ENCODE measurements at places on chromosomes 5 and 9. TPM values are rescaled to one million over a fixed set of nuclear protein-coding genes. Genes with fewer than 3 reads are reported as not detected.

GRCh38 chr5:51621156-51621555 is 237.9 kb downstream of the ISL1 start:
- no peaks in the 10 kb centered on the region for H3K36me3 ChIP-seq
- peaks cover 4% of the 10 kb centered on the region for H3K4me1 ChIP-seq
- DNase-seq = no peak
- H3K4me3 ChIP-seq = no peak overlapping the region

- H3K27me3 ChIP-seq = no peaks in the 10 kb centered on the region
- peaks cover 6% of the 10 kb centered on the region for H3K4me1 ChIP-seq
- H3K27ac ChIP-seq = no peak overlapping the region
- H3K36me3 ChIP-seq = no peaks in the 10 kb centered on the region
- no peak for DNase-seq
Observed at GRCh38 chr5:158886086-158886485, 213.6 kb downstream of the EBF1 start.

- no peaks in the 10 kb centered on the region for H3K27me3 ChIP-seq
- peaks cover 16% of the 10 kb centered on the region for H3K4me1 ChIP-seq
- no peak for DNase-seq
- peaks cover 5% of the 10 kb centered on the region for H3K36me3 ChIP-seq
- no peak overlapping the region for H3K27ac ChIP-seq
- no peak overlapping the region for H3K4me3 ChIP-seq
Observed at GRCh38 chr5:113199122-113199905, 222.7 kb downstream of the DCP2 start.

GRCh38 chr5:91503321-91503720 is 120.2 kb upstream of the ARRDC3 start:
- no peaks in the 10 kb centered on the region for H3K27me3 ChIP-seq
- H3K4me3 ChIP-seq = no peak overlapping the region
- no peak for DNase-seq
- no peaks in the 10 kb centered on the region for H3K4me1 ChIP-seq

- DNase-seq = no peak
- no peak overlapping the region for H3K27ac ChIP-seq
- H3K27me3 ChIP-seq = no peaks in the 10 kb centered on the region
- no peaks in the 10 kb centered on the region for H3K36me3 ChIP-seq
- H3K4me1 ChIP-seq = no peaks in the 10 kb centered on the region
Observed at GRCh38 chr5:114325541-114325940, 36.3 kb upstream of the KCNN2 start.

GRCh38 chr5:114296191-114296590 is 65.7 kb upstream of the KCNN2 start:
- no peak overlapping the region for H3K27ac ChIP-seq
- DNase-seq = no peak
- no peaks in the 10 kb centered on the region for H3K4me1 ChIP-seq
- H3K4me3 ChIP-seq = no peak overlapping the region
- peaks cover 5% of the 10 kb centered on the region for H3K36me3 ChIP-seq

- H3K4me3 ChIP-seq = no peak overlapping the region
- DNase-seq = no peak
- H3K27ac ChIP-seq = no peak overlapping the region
- no peaks in the 10 kb centered on the region for H3K36me3 ChIP-seq
- H3K4me1 ChIP-seq = no peaks in the 10 kb centered on the region
- H3K27me3 ChIP-seq = no peaks in the 10 kb centered on the region
Observed at GRCh38 chr5:123344816-123345426, 78.3 kb downstream of the CEP120 start.

DNA sequence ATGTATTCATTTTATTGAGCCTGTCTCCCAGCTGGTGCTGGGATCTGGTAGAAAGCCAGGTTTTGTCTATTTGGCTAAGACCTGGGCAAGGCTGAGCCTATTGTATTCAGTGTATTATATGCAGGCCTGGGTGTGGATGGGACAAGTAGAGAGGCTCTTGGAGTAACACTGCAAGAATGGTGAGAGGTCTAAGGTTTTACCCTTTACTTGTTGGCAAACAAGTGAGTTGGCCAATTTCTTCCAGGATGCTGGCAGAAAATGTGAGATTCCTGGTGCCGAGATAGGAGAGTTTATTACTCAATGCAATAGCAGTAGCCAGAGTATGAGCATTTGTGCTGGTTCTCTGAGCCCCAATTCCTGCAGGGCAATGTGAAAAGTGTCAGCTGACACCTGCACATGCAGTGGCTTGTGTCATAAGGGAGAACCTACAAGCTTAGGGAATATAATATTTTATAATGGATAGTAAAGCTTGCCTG is 141.7 kb upstream of the PRLR start:
- H3K36me3 ChIP-seq = no peaks in the 10 kb centered on the region
- H3K27me3 ChIP-seq = no peaks in the 10 kb centered on the region
- H3K4me1 ChIP-seq = no peaks in the 10 kb centered on the region
- no peak for DNase-seq
- no peak overlapping the region for H3K4me3 ChIP-seq

GRCh38 chr9:78035383-78035993 is 3.9 kb upstream of the GNAQ start:
- H3K36me3 ChIP-seq = no peaks in the 10 kb centered on the region
- no peaks in the 10 kb centered on the region for H3K27me3 ChIP-seq
- peak; percentile 64 for DNase-seq
- H3K4me1 ChIP-seq = peaks cover 4% of the 10 kb centered on the region
- peak overlapping the region; percentile 1 for H3K4me3 ChIP-seq

DNA sequence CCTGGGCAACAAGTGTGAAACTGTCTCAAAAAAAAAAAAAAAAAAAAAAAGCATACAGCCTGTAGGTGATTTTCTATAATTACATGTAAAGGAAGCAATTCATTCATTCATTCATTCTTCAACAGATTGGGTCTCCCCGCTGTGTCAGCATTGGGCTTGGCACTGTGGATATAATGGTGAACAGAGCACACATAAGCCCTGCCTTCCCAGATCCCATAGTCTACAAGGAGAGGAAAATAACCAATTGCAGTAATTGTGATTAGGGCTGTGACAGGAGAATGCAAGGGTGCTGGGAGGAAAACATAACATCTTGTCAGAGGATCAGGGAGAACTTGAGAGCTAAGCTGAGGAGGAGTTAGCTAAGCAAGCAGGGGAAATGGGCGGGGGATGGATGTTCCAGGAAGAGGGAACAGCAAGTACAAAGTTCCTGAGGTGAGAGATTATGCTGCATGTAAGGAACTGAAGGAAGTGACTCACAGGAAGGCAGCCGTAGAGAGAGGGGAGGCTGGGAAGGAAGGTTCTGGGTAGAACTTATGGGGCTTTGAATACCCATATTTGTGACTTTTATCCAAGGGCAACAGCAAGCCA is 24.0 kb upstream of the KLF9 start:
- no peak overlapping the region for H3K27ac ChIP-seq
- no peak for DNase-seq
- H3K4me3 ChIP-seq = no peak overlapping the region
- H3K4me1 ChIP-seq = no peaks in the 10 kb centered on the region
- no peaks in the 10 kb centered on the region for H3K27me3 ChIP-seq

DNA sequence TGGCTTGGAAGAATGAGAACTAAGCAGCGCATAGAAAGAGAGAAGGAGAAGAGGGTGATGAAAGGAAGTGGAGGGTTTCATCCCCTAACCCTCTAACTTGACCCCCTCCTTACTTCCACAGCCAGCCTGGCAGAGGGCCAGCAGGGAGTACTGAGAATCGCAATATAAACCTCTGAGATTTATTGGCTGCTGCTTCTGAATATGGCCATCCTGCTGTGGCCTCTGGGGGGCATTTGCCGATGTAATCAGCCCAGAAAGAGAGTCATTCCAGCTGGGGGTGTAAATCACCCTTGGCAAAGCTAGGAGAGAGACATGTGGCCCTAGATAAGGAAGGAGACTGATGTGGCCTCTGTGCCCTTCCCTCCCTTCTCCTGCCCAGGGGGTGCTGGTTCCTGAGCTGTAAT is 960 bp upstream of the GFRA3 start:
- no peak for DNase-seq
- no peaks in the 10 kb centered on the region for H3K36me3 ChIP-seq
- no peak overlapping the region for H3K27ac ChIP-seq
- peaks cover 6% of the 10 kb centered on the region for H3K27me3 ChIP-seq

- no peak overlapping the region for H3K4me3 ChIP-seq
- DNase-seq = no peak
- no peak overlapping the region for H3K27ac ChIP-seq
- H3K4me1 ChIP-seq = peaks cover 3% of the 10 kb centered on the region
- H3K27me3 ChIP-seq = no peaks in the 10 kb centered on the region
Observed at GRCh38 chr5:128199104-128199503, 115.5 kb downstream of the SLC12A2 start.

GRCh38 chr9:134222018-134222573 is 57.7 kb upstream of the RNU6ATAC start:
- no peak overlapping the region for H3K4me3 ChIP-seq
- DNase-seq = no peak
- H3K27me3 ChIP-seq = no peaks in the 10 kb centered on the region

- H3K27me3 ChIP-seq = no peaks in the 10 kb centered on the region
- peaks cover 13% of the 10 kb centered on the region for H3K36me3 ChIP-seq
- no peak overlapping the region for H3K27ac ChIP-seq
- H3K4me1 ChIP-seq = peaks cover 32% of the 10 kb centered on the region
- no peak overlapping the region for H3K4me3 ChIP-seq
- no peak for DNase-seq
Observed at GRCh38 chr5:127335381-127335780, 44.8 kb downstream of the MEGF10 start.

- peak; percentile 27 for DNase-seq
- no peaks in the 10 kb centered on the region for H3K4me1 ChIP-seq
- H3K27ac ChIP-seq = no peak overlapping the region
- H3K27me3 ChIP-seq = no peaks in the 10 kb centered on the region
Observed at GRCh38 chr5:174307031-174307408, 261.5 kb downstream of the NSG2 start.

DNA sequence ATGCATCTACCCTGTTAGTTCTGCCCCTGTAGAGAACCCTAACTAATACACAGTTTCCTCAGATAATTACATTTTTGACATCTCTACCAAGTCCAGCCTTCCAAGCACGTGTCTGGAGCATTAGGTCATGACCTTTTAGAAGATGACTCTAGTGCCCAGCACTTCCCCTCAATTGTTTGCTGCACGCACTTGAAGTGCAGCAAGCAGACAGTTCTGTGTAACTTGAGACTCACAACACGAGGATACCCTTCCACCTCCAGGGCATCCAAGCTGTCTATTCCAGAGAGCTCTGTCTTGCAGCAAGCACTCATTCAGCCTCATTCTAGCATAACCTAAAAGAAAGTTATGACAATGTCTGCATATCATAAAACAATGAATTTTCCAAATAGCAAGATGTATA is 1410.5 kb upstream of the CDH18 start:
- no peak overlapping the region for H3K4me3 ChIP-seq
- H3K36me3 ChIP-seq = no peaks in the 10 kb centered on the region
- no peak overlapping the region for H3K27ac ChIP-seq
- no peaks in the 10 kb centered on the region for H3K27me3 ChIP-seq
- no peaks in the 10 kb centered on the region for H3K4me1 ChIP-seq

DNA sequence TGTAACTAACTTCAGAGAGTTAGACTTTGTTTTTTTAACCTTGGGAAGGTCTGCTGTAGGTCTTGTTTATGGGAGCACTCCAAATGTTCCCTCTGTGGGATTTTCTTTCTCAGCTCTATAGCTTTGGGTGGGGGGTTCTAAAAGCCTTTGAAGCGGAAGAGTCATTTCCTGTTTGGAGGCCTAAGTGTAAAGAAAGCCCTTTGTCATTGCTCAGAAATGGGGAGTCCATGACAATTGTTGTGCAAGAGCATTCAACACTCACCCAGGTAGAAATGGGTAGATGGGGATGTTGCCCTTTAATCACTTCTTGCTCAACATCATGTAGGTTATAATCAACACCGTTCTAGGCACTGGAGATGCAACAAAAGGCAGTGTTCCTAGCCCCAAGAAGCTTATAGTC is 30.3 kb upstream of the MAST4 start:
- DNase-seq = no peak
- H3K4me1 ChIP-seq = no peaks in the 10 kb centered on the region
- no peak overlapping the region for H3K27ac ChIP-seq
- no peaks in the 10 kb centered on the region for H3K27me3 ChIP-seq
- no peak overlapping the region for H3K4me3 ChIP-seq
- peaks cover 12% of the 10 kb centered on the region for H3K36me3 ChIP-seq

The C5orf52 gene
- total RNA-seq = not detected

The RNF44 gene
- total RNA-seq = 175 TPM

The GFRA3 gene
- total RNA-seq = 1.8 TPM

The PCDHGA7 gene
- total RNA-seq = 0.83 TPM

The C1QTNF2 gene
- 0.53 TPM for total RNA-seq

The GFI1B gene
- total RNA-seq = not detected

The CSF1R gene
- not detected for total RNA-seq

The ZNF454 gene
- total RNA-seq = not detected
